HCT116 (cell line): ENCODE measurements at places on chromosomes 6 and 20.

DNA sequence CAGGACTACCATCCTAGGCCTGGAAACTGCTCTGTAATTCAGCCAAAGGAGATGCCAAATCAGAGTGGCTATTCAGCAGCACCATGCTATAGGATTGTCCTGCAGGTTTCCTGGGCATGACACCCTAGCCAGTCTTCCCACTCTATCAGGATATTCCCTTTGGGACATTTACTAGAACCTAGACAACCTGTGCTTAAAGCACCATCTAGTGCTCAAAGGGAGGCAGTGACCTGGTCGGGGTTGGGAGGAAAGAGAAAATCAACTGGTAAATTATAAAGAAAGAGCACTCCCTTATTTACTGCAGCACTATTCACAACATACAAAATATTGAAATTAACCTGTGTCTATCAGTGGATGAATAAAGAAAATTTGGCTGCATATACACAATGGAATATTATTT, 67.2 kb upstream of the SMLR1 start:
- peak; percentile 44 for DNase-seq

- DNase-seq, result no peak
Observed at GRCh38 chr6:70844301-70844700, 112.6 kb downstream of the B3GAT2 start.

DNA sequence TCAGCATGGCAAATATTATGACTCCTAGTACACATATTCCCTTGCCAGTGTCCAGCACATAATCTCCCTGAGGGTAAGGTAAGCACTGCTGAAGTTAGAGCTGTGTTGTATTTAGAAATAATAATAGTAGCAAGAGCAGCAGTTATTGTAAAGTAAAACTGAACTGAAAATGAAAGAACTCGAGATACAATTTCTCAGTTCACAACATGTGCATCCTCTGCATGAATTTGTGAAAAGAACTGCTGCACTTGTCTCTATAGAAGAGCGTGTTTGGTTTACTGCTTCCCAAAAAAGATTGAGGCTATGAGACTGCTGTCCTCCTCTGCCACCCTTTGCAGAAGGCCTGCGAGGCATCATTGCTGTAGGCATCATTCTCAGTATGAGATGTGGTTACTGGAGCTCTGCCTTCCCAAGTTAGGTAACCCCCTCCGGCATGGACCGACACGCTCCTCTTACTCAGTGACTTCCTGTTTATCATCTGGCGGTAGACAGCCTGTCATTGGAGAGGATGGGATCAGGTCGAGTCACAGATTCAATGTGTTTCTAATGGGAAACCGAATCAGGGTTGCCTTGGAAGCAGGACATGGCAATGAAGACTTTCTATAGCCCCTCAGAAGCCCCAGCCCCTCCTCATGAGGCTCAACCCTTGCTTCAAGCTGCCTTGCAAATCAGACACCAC, 48.1 kb downstream of the SLC24A3 start:
- DNase-seq, result no peak

- no peak for DNase-seq
Observed at GRCh38 chr20:19928328-19929011, 88.7 kb upstream of the NAA20 start.

- no peak for DNase-seq
Observed at GRCh38 chr6:122426597-122426996, 27.1 kb downstream of the HSF2 start.

DNA sequence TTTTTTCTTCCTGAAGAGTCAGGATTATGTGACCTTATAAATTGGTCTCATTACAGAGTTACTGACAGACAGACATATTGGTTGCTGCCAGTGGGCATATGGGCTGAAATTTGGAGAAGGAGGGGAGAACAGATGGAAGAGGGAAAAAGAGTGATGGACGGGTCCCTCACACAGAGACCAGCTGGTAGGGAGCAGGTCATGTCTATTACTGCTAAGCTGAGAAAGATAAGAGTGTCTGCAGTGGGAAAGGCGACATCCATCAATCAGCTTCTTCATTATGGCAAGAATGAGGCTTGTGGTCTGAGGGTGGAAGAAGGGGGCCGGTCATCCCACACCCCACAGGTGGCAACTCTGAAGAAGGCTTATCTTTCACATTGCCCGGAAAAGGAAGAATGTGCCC, 353.8 kb upstream of the RSPO3 start:
- DNase-seq, result no peak

- no peak for DNase-seq
Observed at GRCh38 chr6:7237653-7238188, 75.3 kb downstream of the SSR1 start.

DNA sequence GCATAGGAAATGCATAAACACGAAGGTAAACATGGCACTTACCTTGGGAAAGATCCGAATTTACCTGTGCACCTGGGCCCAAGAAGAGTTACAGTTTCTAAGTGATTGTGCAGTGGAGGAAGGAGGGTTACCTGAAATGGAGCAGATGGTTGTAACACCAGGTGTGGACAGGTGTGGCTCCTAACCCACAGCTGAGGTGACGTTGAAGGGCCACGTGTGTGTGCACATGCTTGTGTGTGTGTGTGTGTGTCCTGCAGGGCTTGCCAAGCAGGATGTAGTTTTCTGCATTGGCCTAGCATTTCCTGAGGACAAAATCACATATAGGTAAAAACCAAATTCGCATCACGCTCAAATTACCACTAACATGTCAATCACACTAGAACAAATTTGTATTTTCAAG, 240.8 kb downstream of the ANKRD60 start:
- DNase-seq, result no peak

DNA sequence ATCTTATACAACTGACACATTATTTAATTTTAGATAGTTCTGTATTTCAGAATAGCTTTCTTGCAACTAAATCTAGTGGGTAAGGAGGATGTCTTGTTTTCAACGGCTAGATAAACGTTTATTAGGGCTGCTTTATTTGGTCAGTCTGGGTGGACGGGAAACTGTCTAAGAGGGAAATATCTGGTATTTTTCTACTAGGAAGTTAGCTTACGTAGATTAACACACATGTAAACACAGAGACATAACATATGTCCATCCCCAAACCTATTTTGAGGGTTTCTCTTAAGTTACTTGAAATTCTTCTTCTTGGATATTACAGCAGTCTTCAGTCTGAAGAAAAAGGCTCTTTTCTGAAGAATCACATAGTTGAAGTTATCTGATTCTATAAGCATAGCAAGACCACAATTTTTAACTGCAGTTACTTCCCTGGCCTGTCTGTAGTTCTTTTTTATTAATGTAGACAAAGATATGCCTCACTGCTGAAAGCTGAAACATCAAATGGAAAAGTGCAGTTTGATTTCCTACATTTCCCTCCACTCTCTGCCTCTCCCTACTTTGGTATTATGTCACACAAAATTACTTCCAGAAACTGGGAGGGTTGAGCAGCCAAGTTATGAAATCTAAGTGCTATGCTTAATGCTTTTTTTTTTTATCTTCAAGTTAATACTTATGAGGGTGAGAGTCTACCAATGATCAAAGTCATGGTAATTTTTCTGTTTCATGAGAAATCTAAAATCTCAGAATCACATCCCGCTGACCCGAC, 37.4 kb downstream of the PLAGL1 start:
- no peak for DNase-seq

- DNase-seq, result no peak
Observed at GRCh38 chr20:50356962-50357782, 153.0 kb upstream of the PTPN1 start.

- DNase-seq, result no peak
Observed at GRCh38 chr6:43490523-43490939, 13.2 kb downstream of the TJAP1 start.

GRCh38 chr6:18515767-18516166, 128.6 kb downstream of the RNF144B start:
- no peak for DNase-seq

- no peak for DNase-seq
Observed at GRCh38 chr20:58997141-58997770, 9.8 kb downstream of the CTSZ start.

GRCh38 chr6:139230391-139230840, 61.4 kb downstream of the TXLNB start:
- no peak for DNase-seq

DNA sequence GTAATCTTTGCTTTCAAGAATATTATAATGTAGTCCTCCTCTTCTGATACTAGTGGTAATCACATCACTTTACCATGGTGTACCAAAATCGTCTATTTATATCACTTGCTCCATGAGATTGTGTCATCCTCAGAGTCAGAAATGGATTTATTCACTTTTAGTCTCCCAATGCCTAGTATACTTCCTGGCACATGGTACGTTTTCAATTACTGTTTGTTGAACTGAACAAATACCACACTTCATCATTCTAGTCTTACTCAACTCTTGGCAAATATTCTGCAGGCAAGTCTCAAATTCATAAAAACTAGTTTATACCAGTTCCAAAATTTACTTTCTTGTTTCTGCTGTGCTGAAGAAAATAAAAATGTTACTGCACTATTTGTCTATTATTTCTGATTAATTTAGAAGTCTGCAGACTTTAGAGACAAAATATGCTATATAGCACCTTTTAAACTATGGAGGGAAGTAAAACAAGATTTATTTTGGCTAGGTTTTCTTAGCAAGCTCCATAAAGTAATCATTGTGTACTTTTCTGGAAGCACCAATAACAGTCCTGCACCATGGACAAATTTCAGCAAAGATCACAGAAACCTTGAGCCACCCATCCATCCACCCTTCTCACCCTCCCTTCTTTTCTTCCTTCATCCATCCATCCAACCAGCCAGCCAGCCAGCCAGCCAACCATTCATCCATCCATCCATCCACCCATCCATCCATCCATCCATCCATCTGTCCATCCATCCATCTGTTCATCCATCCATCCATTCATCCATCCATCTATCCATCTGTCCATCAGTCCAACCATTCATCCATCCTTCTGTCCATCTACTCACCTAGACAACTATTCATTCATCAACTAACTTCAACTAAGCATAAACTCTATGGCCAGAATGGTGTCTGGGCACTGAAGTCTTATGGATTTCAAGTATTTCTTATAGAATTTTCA, 102.1 kb upstream of the STMND1 start:
- DNase-seq, result no peak

- DNase-seq, result no peak
Observed at GRCh38 chr20:375265-375889, 5.2 kb upstream of the TRIB3 start.

DNA sequence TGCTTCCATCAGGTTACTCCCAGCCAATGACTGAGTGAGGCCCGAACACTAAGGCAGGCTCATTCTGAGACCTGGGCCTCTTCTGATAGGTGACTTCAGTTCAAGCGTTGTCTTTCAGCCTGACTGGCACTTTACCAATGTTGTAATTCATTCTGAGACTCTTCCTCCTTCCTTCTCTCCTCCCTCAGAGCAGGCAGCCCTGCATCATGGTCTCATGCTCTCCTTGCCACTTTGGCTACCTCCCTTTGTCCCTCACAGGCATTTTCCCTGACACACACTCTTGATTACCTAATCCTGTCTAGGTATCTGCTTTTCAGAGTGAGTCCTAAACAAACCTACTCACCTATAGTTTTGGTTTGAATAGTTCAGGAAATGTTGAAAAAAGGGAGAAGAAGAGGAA, 12.6 kb upstream of the WFDC12 start:
- no peak for DNase-seq

- DNase-seq, result no peak
Observed at GRCh38 chr20:9110916-9111432, 42.1 kb downstream of the PLCB4 start.

GRCh38 chr6:113855500-113856374, 1.4 kb upstream of the MARCKS start:
- no peak for DNase-seq

GRCh38 chr20:4819901-4820300, 98.2 kb downstream of the PRND start:
- no peak for DNase-seq

DNA sequence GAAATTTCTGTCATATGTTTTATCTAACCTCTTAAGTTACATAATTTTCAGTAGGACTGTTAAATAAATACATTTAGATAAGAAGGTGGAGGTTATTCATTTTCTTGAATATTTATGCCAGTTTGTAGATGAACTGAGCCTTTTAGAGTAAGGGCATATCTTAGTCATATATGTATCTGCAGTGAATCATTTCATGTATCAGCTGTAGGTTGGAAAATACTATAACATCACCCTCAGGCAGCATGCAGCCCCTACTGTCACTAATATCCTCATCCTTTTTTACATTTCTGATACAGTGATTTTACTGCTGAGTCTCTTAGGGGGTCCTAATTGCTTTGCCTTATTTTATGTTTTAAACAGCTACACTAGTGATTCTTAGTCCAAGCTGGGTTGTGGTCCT, 19.5 kb upstream of the SUMO4 start:
- no peak for DNase-seq

DNA sequence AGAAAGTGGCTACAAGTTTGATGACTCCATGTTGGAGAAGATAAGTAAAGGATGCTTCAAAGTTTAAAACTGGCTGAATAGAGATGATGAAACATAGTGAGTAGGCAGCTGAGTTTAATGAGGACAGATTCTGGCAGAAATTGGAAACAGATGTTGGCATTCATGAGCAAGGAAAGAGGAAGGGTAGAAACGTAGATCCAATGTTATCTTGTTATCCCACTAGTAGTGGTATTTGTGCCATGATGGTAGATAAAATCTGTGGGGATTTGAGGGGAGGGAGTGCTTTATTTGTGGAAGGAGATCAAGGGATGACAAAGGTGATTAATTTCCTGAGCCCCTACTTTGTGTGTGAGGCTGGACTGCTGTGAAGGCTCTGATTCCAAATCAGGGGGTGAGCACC, 69.5 kb downstream of the MRAP2 start:
- DNase-seq, result no peak

DNA sequence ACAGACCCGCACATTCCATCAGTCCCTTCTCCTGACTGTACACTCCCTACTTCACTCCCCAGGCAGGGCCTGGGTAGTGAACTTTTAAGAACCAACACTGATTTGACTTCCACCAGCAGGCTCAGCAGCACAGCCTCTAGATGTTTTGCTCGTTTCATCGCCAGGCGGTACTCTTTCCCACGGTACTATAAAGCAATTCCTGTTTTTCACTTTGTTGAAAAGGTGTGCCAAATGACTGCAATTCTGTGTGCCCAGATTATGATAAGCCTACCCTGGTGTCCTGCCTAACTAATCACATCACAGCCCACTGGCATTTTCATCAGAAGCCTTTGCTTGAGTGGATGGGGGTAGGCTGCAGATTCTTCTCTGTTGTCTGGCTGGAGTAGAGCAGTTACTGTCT, 12.9 kb upstream of the WTAP start:
- no peak for DNase-seq

DNA sequence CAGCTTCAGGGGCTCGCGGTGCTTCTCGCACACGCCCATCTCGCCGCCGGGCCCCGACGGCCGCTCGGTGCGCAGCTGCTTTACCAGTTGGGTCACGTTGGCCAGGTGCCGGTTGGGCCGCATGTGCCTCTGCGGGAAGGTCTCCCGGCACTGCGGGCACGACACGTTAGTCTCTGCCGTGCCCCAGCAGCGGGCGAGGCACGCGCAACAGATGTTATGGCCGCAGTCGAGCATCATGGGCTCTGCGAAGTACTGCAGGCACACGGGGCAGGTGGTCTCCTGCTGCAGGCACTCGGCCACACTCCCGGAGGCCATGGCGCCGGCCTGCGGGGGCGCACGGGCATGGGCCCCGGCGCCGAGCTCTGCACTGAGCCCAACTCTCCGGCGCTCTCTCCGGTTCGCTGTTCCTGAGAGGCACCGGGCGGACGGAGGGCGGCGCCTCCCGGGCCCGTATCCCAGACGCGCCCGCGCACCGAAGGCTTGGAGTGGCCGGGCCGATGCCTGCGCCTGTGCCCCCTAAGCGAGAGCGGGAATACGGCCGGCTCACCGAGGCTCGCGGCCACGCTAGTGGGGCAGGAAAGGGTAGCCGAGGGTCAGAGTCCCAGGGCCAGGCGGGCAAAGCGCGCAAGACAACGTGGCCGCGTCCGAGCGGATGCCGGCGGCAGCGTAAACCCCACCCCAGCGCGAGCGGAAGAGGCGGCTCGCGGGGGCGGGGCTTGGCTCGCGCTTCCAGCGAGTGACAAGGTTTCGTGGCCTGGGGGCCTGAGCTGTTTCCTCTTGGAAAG, at the start of gene TRIM27:
TRIM27 (minus strand) TSS at position 668 of the 785 bp plus-strand sequence; CDS start at position 315, 353 bp downstream.
- peak; percentile 57 for DNase-seq
